ENCODE measurements at places on chromosomes 3 and 15. TPM values are rescaled to one million over a fixed set of nuclear protein-coding genes. Genes with fewer than 3 reads are reported as not detected.

CLDN18 gene
- total RNA-seq: not detected

UCN2 gene
- 0.19 TPM for total RNA-seq

MUC4 gene
- 0.11 TPM for total RNA-seq

LOXL1 gene
- 31.9 TPM for total RNA-seq

DNA sequence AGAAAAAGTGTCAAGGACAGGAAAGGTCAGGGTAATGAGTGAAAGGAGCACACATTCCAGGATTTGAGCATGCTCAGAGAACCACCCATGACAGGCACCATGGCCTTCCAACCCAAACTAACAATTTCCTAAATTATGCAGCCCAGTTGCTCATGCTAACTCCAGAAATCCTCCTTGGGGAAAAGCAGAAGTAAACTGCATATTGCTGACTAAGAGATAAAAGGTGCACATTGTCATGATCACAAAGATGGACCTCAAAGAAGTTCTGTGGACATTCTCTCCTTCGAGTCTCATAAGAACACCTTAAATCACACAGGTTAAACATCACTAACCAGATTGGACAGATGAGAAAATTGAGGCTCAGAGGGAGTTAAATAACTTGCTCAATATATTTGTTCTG, 97.6 kb upstream of the SLC25A36 start:
- DNase-seq: no peak

GRCh38 chr15:41937568-41937923, 34.8 kb downstream of the EHD4 start:
- no peak for DNase-seq

DNA sequence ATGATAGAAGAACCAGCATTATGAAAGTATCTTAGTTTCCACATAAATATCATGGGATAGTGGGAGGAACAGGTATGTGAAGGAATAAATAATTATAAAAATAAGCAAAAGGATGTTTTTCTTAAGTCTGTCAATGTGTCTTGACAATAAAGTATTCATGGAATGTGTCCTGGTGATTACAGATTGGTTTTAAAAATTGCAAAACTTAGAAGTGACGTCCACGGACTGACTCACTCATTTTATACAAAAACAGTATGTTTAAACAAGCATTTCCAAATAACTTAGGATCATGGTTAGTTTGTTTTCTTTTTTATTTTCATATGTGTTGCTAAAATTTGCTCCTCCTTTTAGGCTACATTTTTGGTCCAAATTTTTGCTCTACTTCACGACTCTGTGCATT, 687.0 kb upstream of the NECTIN3 start:
- no peak for DNase-seq

DNA sequence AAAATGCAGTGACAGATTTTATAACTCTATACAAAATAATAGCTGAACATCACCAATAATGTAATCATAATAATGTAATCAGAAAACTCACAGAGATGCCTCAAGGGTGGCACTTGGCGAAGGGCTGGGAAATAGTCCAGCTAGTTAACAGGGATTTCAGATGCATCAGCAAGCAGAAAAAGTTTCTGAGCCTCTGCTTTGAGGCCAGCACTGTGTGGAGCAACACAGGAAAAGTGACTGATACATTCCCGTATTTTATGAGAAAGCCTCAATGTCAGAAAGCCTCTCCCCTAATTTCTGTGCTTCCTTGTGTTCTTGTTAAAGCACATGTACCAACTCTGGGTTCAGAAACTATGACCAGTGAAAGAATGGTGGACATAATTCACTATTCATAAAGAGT, 304.8 kb downstream of the VPS13C start:
- no peak for DNase-seq

- no peak for DNase-seq
These were observed 103.7 kb upstream of the TGFBR2 start for GRCh38 chr3:30502742-30503073.

DNA sequence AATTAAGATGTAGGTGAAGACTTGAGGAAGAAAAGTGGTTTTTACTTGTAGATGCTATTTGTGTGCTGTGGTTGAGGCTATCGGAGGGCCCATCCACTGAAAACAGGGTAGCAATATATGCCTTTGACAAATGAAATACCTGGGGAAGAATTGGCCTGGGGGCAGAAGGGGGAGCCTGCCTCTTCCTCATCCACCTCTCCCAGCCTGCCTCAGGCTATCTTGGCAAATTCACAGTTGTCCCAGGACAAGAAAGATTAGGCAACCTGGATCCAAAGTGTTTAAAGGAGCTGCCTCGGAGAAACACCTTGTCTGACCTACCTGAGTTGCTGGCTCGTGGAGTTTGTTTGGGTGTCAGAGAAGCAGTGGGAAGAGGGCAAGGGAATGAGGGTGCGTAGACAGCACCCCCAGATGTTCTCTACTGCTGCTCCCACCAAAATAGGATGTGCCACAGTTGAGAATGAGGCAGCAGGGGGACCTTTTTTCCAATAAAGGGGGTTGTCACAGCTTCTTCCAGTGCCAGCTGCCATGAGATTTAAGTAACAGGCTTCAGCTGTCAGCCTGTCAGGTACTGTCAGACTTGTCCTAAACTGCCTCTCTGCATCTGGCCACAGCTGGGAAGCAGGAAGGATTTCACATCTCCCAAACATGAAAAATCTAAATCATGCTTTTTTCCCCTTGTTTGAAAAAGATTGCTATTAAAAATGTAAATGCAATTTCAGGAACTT, 9.2 kb downstream of the PLEKHO2 start:
- no peak for DNase-seq

DNA sequence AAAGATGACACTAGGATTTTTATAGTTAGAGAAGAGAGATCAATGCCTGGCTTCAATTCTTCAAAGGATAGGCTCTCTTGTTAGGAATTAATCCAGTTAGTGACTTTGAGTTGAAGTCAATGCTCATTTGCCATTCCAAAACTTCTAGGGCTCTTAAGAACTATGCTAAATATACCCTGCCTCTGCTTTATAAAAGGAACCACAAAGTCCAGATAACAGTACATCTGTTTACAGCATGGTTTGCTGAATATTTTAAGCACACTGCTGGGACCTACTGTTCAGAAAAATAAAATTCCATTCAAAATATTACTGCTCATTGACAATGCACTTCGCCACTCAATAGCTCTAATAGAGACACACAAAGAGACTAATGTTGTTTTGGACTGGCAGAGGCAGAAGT, 786.6 kb upstream of the DPPA4 start:
- DNase-seq: no peak

DNA sequence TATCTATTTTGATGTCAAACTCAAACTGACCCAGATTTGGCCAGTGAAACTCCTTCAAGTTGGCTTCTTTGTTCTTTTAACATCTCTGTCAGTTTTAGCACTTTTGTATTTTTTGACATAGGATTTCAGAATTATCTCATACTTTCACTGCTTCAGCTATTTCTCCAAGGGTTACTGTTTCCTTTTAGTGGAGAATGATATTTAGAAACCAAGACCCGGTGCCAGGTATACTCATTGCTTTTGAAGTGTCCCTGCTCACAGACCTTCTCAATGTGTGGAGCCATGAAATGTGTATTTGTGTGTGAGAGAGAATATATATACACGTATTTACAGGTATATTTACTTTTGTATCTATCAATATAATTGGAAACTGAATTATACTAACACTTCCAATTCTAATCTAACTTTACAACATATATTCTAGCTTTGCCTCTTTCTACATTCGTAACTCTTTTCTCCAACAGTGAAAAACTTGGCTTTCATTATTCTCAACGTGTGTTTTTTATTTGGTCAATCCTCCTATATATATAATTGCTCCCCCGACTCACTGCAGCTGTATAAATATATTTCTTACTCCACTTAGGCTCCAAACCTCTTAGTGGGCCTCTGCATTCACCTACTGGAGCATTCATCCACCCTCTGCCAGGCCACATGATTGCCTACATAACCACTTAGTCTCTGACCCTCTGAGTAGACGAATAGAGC, 54.0 kb downstream of the OTOL1 start:
- DNase-seq: no peak

GRCh38 chr3:189590223-189590622, 41.0 kb upstream of the TP63 start:
- DNase-seq: no peak

DNA sequence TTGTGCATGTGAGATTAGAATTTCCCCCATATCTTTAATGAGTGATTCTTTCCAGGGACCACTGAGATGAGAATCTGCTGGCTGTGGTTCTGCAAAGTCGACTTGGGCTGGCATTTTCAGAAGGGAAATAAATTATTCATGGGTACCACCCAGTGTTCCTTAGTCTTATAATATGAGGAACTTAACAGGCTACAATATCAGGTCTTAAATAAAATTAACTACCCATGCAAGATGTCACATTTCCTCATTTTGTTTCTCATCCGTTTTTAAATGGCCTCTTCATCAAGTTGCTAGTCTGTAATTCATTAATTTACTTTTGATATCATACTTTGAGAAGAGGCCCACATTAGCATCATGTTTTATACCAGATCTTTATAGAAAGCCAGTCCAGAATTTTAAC, 58.3 kb upstream of the SKOR1 start:
- DNase-seq: no peak

DNA sequence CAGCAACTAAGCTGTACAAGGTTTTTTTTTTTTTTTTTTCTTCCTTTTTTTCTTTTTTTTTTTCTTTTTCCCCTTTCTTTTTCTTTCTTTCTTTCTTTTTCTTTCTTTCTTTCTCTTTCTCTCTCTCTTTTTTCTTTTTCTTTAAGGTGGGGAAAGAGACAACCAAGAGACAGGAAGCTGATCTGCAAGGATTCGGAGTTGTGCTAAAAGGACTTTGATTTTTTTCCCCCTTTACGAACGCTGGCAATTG, 148 bp downstream of the RBMS3 start:
- DNase-seq: no peak

GRCh38 chr15:45287390-45287956, 35.4 kb downstream of the SLC28A2 start:
- no peak for DNase-seq

DNA sequence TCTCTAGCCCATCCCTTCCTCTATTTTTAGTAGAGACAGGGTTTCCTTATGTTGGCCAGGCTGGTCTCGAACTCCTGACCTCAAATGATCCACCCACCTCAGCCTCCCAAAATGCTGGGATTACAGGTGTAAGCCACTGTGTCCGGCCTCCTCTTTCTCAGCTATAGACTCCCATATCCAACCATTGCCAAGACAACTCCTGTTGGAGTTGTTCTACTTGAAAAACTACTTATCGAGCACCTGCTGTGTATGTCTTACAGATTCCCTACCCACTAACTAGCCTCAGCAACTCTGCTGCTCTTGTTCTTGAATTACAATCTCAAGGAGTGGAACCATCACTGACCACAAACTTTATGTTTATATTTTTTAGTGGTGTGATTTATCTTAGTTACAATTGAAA, 186.6 kb downstream of the SLC9A9 start:
- DNase-seq: no peak
